ENCODE measurements at places on chromosomes 2 and 18.

DNA sequence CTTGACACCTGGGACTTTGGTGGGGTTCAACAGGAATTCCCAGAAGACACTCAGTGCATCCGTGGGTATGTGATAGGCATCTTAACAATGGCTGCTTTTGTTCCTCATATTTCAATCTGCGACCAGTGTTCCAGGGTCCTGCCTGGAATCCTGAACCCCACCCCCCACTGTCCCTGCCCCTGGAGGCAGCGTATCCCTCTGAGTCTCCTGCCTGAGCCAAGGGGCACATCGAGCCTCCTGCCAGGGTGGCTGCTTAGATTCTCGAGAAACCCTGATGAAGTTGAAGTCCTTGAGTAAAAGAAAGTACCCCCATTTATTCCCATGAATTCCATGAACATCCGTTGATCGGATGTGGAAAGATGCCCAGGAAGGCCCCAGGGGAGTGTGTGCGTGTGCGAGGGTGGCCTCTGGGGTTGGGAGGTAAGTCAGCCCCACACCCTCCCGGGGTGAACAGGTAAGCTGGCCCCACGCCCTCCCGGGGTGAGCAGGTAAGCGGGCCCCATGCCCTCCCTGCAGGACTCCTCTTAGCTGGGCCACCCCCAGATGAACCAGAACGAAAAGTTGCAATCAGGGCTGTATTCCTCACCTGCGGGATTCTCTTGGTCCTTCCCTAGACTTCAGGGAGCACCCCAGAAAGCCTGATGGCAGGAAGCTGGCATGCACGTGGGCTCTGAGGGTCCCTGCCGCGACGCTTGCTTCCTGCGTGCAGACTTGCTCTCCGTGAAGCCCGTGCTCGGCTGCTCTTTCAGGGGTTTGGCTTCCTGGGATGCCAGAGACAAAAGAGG lies 253.3 kb downstream of the AGAP1 start:
- no peak overlapping the region for H3K27ac ChIP-seq
- H3K36me3 ChIP-seq: no peaks in the 10 kb centered on the region
- DNase-seq: no peak
- H3K4me3 ChIP-seq: no peak overlapping the region
- peaks cover 3% of the 10 kb centered on the region for H3K27me3 ChIP-seq
- peaks cover 4% of the 10 kb centered on the region for H3K4me1 ChIP-seq

DNA sequence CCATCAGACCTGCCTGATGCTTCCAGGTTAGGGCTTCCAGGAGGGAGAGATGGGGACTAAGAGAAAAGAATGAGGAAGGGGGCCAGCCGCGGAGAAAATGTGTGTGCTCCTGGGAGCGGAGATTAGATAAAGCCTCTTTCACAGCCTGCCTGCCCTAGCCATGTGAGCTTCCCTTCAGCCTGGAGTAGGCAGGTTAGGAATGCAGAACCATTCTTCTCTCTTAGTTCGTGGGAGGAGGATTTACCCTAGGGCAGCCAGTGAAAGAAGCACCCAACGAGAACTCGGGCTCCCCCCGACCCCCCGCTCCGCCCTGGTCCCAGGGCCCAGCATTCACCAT lies 36.1 kb downstream of the POMC start:
- H3K27ac ChIP-seq: no peak overlapping the region
- no peak for DNase-seq
- H3K27me3 ChIP-seq: peaks cover 38% of the 10 kb centered on the region

DNA sequence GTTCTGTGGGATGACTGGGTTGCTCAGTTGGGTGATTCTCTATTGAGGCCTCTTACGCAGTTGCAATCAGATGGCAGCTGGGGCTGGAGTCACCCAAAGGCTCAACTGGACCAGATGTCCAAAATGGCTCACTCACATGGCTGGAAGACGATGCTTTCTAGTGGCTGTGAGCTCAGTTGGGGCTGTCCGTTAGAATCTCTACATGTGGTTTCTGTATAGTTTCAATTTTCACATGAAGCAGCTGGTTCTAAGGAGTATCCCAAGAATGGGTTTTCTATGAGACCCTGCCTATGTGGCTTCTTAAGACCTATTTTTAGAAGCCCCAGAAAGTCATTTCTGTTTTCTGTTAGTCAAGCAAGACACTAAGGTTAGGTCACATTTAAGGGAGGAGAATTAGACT lies 4.4 kb downstream of the XRCC5 start:
- no peaks in the 10 kb centered on the region for H3K27me3 ChIP-seq
- no peak overlapping the region for H3K4me3 ChIP-seq
- peaks cover 44% of the 10 kb centered on the region for H3K4me1 ChIP-seq

DNA sequence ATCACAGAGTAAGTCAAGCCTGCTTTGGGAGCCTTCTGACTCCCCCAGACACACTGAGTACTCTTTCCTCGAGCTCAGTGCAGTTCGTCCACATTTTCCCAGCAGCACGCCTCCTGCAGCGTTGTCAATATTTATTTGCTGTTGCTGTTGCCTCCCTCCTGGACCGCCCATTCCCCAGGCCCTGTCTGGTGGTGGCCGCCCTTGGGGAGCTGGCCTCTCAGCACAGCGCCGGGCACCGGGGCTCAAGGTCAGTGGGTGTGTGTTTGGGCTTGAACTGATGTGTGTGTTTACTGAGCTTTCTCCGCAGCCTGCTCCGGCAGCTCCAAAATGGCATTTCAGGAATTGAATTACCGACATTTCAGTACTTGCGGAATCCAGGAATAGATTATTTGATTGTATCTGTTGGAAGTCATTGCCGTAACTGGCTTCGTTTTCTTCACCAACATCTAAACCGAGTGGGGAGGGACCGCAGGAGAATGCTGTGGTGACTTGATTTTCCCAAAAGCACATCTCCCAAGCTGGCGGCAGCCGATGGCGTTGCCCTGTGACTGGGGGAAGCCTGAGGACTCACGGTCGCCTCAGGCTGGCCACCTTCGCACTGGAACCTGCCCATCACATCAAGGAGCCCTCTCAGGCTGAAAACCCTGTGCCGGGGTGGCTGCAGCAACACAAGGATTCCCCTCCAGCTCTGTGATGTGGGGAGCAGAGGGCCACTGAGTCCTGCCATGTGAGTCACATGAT lies 66.0 kb downstream of the HPCAL1 start:
- no peaks in the 10 kb centered on the region for H3K27me3 ChIP-seq

- H3K27ac ChIP-seq: no peak overlapping the region
- peaks cover 2% of the 10 kb centered on the region for H3K27me3 ChIP-seq
- no peaks in the 10 kb centered on the region for H3K36me3 ChIP-seq
- H3K4me3 ChIP-seq: no peak overlapping the region
- DNase-seq: no peak
Observed at GRCh38 chr2:7420530-7420929, 503.3 kb downstream of the RNF144A start.

GRCh38 chr18:46477425-46478011 lies 179.5 kb downstream of the LOXHD1 start:
- H3K4me1 ChIP-seq: peaks cover 3% of the 10 kb centered on the region
- DNase-seq: no peak
- H3K36me3 ChIP-seq: no peaks in the 10 kb centered on the region
- H3K27ac ChIP-seq: no peak overlapping the region
